Femur (tissue), 1 donor: ENCODE measurements at places on chromosomes 7 and 10.

- no peak for DNase-seq
These were observed 49.0 kb downstream of the ADD3 start for GRCh38 chr10:110056822-110057221.

DNA sequence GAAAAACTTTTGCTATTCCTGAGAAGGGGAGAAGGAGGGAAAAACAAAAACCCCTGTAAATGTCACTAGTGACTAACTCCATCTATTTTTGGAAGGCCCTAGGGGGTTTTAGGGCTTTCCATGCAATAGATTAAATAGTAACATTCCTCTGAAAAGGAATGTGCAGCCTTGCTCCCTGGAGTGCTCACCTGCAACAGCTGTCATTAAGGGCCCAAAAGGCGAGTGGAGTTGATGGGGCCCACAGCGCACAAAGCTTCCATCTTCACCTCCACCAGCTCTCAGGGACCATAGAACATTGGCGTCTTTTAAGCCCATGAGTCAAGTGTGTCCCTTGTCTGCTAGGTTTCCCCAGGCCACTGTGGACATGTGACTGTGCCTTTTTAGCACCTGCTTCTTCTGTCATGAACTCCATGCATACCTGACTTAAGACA lies 58.0 kb upstream of the IL6 start:
- DNase-seq, result no peak

DNA sequence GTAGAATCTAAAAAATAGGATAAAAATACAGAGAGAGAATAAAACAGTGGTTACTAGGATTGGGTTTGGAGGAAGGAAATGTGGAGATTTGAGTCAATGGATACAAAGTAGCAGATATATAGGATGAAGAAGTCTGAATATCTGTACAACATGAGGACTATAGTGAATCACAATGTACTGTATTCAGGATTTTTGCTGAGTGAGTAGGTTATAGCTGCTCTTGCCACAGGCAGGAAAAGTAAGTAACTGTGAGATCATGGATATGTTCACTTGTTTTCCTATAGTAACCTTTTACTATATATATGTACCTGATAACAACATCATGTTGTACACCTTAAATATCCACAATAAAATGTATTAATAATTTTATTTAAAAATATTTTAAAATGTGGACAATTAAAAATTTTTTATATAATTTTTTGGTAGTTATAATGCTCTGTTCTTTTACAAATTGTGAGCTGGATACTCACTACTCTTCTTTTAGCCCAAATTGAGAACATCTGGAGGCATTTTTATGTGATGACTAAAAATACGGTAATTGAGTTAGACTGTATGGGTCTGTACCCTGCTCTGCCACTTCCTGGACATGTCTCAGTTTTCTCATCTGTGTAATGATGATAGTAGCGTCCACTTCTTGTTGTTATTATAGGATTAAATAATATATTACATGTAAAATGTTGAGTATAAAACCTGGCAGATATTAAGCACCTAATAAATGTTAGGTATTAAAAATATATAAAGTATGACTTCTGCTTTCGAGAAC lies 439.1 kb downstream of the AUTS2 start:
- no peak for DNase-seq

DNA sequence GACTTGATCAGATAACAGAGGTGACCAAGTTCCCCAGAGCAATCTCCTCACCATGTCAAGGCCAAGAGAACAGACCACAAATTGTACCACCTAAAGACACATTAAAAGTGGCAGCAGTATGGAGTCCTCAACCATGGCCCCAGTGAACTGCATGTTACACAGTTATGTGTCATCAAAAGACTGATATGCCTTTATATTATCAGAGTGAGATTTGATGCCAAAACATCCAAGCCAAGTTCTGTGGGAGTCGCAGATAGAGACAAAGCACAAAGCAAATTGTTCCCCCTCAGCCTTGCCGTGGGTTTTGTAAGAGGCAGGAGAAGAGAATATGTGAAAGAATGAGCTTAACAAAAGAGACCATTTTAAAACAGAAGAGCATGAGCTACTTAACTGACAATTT lies 39.2 kb upstream of the TES start:
- no peak for DNase-seq

- no peak for DNase-seq
These were observed 20.9 kb downstream of the SLC29A3 start for GRCh38 chr10:71339796-71340589.

DNA sequence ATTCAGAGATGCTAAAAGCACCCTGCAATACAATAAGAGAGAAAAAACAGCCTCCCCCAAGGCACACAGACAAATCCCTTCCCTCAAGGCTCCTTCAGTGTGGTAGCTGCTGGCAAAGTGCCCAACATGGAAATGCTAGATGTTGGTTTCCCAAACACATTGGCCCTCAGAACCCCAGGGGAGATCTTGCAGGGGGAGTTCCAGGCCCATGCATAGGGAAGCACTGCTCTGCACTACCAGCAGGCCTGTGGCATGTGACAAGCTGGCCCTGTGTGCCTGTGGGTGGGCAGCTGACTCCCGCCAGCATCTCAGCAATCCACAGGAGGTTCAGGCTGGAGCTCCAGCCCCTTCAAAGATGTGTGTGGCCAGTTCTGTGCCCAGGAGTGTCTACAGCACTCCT lies 16.8 kb upstream of the CSGALNACT2 start:
- DNase-seq, result peak; percentile 52

- no peak for DNase-seq
These were observed 341.6 kb downstream of the PLXNA4 start for GRCh38 chr7:132234711-132235110.

DNA sequence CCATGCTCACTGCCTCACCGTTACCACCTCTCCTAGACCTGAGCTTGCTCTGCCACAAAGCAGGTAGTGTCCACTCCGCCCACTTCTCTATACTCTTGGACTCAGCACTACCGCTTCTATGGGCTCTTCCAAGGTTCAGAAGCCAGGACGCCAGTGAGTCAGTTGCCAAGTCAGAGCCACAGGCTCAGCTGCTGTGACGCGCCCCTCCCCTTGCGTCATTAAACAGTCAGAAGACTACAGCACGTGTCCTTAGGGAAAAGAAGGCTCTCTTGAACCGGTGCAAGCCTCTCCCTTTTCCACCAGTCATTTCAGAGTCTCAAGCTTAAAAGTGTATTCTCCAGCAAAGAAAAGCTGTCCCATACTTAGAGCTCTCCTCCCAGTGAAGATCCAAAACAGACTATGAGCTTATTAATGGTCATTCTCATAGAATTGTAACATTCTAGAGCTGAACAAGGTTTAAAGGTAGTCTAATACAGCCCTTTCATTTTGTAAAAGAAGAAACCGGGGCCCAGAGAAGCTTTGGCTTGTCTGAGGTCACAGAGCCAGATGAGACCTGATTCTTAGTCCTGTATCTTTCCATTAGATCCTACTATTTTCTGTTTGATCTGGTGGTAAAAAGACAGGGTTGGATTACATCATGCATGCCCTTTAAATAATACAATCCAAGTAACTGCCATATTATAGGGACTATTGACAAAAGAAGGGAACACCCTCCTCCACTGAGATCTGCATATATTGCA lies 40.9 kb upstream of the MET start:
- DNase-seq, result peak; percentile 33

GRCh38 chr10:124879136-124879535 lies 62.8 kb upstream of the ZRANB1 start:
- DNase-seq, result no peak

DNA sequence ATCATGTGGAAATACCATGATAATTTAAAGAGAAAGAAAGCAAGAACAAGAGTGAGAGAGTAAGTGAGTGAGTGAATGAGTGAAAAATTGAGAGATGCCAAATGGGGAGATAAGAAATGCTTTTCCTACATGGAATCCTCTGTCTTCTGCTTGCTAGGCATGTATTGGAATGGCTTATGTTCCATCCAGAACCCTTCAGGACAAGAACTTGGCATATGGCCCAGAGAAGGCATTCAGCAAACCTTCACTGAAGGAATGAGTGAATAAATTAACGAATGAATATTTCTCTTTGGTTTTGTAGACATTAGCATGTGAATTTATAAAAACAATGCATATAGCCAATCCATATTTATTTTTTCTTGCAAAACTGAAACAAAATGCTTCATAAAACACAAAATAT lies 162.2 kb downstream of the LRRTM3 start:
- no peak for DNase-seq

DNA sequence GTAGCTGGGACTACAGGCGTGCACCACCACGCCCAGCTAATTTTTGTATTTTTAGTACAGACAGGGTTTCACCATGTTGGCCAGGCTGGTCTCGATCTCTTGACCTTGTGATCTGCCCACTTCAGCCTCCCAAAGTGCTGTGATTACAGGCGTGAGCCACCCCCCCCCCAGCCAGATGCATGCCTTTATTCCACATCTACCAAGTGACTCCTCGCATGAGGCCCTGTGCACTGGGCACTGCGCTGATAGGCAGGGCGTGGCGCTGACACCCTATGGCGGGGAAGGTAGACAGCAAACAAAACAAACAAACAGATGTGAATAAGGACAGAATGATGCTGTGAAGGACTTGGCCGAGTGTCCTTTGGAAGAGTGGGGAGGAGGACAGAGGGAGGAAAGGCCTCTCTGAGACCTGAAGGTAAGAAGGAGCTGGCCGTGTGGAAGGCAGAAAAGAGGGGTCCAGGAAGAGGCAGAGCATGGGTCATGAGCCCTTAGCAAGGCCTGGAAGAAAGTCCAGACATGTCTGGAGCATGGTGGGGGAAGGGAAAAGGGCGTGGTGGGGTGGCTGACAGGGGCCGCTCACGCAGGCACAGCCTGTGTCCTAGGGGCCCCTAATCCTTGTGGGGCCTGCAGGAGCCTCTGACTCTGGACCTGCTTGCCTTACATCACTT lies 47.5 kb upstream of the CACUL1 start:
- no peak for DNase-seq

- DNase-seq, result no peak
These were observed 69.1 kb downstream of the MBL2 start for GRCh38 chr10:52703451-52703850.

- DNase-seq, result no peak
These were observed 66.4 kb upstream of the GDF10 start for GRCh38 chr10:47233631-47234030.

DNA sequence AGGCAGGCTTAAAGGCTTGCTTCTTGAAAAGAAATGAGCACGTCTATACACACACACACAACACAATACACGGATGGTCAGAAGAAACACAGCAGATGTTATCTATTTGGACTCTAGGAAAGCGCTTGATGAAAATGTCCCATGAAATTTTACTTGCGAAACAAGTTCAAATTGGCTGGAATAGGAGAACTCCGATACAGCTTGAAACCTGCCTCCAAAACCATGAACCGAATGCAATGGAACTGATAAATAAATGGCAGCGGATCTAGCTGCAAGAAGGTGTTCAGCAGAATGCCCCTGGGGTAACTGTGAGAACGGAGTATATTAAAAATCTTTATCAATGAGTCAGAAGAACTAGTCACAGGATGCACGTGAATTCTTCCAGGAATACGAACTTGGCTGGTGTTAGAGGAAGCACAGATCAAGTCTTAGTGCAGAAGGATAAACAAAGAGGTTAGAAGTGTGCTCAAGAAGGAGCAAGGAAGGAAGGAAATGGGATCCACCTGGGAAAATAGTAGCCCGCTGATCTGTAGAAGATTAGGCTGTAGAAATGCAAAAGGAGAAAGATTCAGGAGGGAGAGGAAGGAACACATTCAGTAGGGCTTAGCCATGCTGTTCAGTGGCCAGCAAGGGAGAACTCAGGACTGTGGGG lies 142.0 kb upstream of the PRKCQ start:
- DNase-seq, result peak; percentile 35

DNA sequence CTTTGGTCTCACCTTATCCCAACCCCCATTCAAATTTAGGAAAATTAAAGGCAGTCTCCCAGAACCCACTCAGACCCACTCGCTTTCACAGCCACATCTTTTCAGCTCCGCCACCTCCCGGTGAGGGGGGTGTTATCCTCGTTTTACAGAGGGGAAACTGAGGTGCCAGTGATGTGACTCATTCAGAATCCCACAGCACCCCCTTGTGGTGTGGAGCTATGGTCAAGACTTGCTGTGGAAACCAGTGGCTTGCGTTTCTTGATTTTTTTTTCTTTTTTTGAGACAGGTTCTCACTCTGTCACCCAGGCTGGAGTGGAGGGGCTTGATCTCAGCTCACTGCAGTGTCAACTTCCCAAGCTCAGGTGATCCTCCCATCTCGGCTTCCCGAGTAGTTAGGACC lies 27.6 kb downstream of the SLC35G1 start:
- DNase-seq, result no peak

- DNase-seq, result no peak
These were observed 17.2 kb upstream of the MPP7 start for GRCh38 chr10:28320090-28320489.

- no peak for DNase-seq
These were observed 35.4 kb downstream of the AKR1B15 start for GRCh38 chr7:134584290-134584689.
